ENCODE measurements at places on chromosomes 7 and 10.

DNA sequence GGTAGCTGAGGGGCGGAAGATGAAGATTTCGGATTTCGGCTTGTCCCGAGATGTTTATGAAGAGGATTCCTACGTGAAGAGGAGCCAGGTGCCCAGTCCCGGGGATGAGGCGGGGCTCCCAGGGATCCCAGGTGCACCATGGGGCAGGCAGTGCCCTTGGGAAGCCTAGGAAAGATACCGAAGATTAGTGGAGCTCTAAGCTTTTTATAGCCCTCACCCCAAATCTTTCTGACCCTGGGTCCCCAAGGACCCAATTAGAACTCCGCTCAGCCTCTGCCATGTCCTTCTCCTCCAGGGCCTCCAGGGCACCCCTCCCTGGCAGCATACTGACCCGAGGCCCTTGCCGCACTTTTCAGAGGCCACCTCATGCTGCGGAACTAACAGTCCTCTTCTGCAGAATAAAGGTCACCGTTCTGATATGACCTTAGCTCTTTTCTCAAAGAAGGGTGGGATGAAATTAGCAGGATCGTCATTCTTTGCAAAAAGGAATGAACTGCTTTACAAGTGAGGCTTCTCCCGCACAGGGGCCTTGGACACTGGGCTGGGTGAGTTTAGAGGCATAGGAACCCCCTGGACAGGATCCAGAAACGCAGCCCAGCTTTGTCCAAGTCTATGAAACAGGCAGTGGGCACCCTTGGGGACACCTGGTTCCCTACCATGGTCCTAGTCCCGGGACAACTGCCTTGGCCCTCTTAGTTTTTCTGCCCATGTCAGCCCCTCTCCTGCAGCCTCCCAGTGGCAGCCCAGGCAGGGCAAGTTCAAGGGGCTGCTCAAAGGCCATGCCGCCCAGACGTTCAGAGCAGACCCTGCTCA, 17.9 kb upstream of the CSGALNACT2 start:
- no peak for DNase-seq

GRCh38 chr7:90660100-90660499, 64.0 kb downstream of the CDK14 start:
- no peak for DNase-seq

GRCh38 chr7:24702755-24703154, 54.5 kb downstream of the GSDME start:
- DNase-seq: peak; percentile 66

GRCh38 chr7:29953726-29954347, 35.8 kb downstream of the SCRN1 start:
- DNase-seq: no peak

- no peak for DNase-seq
Measured at GRCh38 chr7:137987968-137988367, 13.9 kb downstream of the CREB3L2 start.

- DNase-seq: no peak
Measured at GRCh38 chr10:121436630-121437341, 161.5 kb downstream of the FGFR2 start.

GRCh38 chr7:79610313-79610712, 156.8 kb upstream of the MAGI2 start:
- DNase-seq: peak; percentile 51

DNA sequence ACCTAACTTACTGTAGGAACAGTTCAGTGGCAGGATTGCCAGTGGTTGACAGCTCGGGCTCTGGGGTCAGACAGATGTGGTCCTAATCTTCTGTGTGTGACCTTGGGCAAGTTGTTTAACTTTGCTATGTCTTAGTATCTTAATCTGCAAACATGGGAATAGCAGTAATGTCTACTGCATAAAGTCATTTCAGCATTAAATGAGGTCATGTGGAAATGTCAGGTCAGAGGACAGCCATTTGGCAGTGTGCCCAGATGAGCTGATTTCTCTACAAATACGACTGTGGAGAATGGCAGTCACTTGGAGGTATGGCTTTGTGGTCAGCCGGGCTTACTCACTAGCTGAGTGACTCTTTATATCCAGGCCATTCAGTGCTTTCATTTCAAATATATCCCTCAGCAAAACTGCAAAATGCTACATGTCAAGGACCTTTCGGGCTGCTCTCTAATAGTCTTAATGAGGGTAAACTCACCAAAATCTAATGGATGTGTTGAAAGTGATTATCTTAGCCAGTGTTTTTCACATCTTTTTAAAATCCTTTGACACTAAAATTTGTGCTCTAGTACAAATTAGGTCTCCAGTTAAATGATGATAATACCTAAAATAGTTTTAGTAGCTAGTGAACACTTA, 171.4 kb downstream of the ST7 start:
- DNase-seq: peak; percentile 89

- DNase-seq: peak; percentile 61
Measured at GRCh38 chr10:50585921-50586739, 37.6 kb downstream of the SGMS1 start.

- no peak for DNase-seq
Measured at GRCh38 chr10:15545884-15546283, 173.8 kb downstream of the ITGA8 start.

- no peak for DNase-seq
Measured at GRCh38 chr10:117669122-117669521, 126.6 kb downstream of the EMX2 start.

DNA sequence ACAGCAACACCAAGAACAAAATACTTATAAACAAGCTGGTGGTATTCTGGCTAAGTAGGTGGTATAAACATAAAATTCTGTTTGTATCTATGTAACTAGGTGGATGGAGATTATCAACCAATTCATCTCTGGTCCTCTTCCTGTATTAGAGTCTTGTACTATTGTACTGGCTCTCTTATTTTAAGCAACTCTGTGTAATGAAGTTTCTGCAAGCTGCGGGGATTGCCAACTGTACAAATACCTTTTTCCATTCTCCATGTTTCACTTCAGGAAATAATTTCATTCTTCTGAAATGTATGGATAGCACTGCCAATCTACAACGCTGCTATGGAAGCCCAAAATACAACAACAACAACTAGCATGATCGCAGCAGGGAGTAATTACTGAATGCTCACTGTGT, 44.8 kb downstream of the JAZF1 start:
- DNase-seq: no peak
